ENCODE measurements at places on chromosomes 12 and 14. TPM values are rescaled to one million over a fixed set of nuclear protein-coding genes. Genes with fewer than 3 reads are reported as not detected.

The NR4A1 gene
- 141 TPM for total RNA-seq

The FIGNL2 gene
- total RNA-seq, result 0.34 TPM

The KRT71 gene
- 5.5 TPM for total RNA-seq

The CD69 gene
- 2.7 TPM for total RNA-seq

The SLC6A15 gene
- total RNA-seq, result 5.9 TPM

The AJUBA gene
- 81.0 TPM for total RNA-seq

The RTL1 gene
- not detected for total RNA-seq

The HNF1A gene
- 0.57 TPM for total RNA-seq

The OR10A7 gene
- total RNA-seq, result not detected

The KLRF1 gene
- not detected for total RNA-seq

The CDC42BPB gene
- 105 TPM for total RNA-seq

The ERP27 gene
- total RNA-seq, result 2.5 TPM

The SLC7A8 gene
- 59.8 TPM for total RNA-seq

The TSPAN19 gene
- total RNA-seq, result not detected

The ESRRB gene
- total RNA-seq, result not detected
